M059J (cell line): ENCODE measurements at places on chromosomes 1 and 21. TPM values are rescaled to one million over a fixed set of nuclear protein-coding genes. Genes with fewer than 3 reads are reported as not detected.

Gene PLA2G5
- total RNA-seq: 0.84 and 2.1 TPM in 2 replicates

GRCh38 chr21:42236693-42237092, 17.8 kb downstream of the ABCG1 start:
- DNase-seq: no peak

- no peak for DNase-seq
Observed at GRCh38 chr1:11098931-11099309, 749 bp downstream of the EXOSC10 start.

DNA sequence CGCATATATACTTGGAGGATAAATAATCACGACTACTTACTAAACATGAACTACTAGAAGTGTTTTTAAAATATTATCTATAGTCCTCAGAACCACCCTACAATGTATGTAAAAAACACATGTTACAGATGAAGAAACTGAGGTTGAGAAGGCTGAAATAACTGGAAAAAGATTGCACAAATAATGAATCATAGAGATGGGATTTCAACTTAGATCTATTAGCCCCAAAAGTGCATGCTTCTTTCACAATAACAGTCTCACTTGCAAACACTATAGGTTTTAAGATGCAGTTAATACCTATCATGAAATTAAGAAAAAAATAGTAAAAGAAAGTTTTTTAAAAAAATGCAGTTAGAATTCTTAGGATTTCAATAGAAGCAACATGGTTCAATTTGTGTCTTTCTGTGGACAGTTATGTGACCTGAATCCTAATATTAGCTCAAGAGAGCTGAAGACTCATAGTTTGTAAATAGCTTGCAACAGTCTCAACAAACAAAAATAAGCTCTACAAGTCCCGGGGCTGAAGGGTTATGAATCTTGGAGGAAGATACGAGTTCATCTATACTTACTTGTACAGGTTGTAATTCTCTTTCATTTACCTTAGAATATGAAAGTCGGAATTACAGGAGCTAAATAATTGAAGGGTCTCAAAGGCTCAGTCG, 58.6 kb upstream of the NTPCR start:
- DNase-seq: no peak
